NCI-H1930 (cell line): ENCODE measurements at places on chromosomes 1 and 21.

DNA sequence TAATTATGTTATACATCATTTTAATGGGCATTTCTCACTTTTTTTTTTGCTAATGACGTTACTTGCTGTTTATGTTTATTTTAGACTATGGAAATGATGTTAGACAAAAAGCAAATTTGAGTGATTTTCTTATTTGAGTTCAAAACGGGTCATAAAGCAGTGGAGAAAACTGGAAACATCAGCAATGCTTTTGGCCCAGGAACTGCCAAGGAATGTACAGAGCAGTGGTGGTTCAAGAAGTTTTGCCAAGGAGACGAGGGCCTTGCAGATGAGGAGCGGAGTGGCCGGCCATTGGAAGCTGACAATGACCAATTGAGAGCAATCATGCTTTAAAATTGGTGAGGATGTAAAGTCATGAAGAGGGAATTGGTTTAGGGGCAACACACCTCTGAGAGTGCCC, 32.1 kb upstream of the KCNE2 start:
- no peak for DNase-seq

GRCh38 chr1:195618287-195618686, 990.0 kb downstream of the KCNT2 start:
- no peak for DNase-seq

DNA sequence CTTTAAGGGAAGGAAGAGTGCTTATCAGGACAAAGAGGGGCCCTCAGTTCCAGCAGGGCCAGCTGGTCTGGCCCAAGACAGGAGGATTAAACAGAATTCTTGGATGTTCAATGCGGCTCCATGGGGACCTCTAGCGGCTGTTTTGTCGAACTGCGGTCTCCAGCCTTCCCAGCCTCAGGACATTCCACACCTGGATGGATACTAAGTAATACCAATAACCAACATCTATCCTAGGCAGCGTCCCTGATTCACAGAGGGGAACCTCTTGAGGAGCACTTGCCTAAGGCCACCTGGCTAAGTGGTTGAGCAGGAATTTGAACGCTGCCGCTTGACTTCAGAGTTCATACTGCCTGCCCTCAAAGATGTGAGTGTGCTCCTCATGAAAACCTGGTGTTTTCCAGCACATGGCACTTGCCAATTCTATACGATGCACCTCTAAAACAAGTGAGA, 15.5 kb upstream of the CD247 start:
- DNase-seq, result no peak

DNA sequence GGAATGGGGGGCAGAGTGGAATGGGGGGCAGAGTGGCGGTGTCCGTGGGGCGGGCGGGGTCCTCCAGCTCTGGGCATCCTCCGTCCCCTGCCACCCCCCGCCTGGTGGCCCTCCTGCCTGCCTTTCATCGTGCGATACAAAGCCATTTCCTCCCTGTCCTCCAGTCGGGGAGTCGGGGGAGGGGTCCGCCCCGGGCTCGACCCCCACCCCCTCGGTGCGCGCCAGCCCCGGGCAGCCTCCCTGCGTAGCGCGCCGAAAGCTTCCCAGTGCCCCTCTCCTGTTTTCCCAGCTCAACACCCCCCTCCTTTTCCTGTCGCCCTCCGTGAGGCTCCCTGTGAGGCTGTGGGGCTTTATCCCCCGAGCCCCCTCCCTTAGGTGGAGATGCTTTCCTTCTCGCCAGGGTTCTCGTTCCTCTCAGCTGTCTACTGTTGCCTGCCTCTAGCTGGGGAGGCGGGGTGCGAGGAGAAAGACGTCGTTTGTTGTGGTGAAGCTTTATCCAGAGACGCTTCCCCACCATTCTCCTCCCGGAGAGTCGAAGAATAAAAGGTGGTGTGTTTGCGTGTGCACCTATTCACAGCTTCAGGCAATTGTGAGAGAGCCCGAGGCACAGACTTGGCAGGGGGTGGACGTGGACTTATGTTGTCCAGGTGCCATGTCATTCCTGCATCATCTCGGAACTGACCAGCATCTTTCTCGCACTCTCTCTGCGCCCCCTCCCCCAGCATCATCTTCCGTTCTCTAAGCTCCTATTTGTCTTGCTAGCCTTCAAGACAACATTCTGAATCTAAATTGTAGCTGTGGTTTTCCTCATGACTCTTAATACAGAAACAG, 848 bp downstream of the DNM3 start:
- DNase-seq, result peak; percentile 14

DNA sequence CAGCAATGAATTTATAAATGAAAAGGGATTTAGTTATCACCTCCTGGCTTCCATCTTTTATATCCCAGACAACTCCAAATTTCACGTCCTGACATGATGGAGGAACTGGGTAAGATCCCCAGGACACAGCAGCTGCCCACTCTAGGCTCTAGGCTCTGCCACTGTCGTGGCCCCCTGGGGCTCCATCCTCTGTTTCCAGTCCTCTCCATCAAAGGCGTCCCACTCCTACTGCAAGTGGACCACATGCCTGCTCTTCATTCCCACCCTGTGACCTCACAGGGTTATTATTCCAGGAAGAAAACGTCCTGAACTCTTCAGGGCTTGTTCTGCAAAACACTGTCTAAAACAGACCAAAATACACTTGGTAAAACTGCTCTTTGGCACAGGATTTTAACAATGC, 11.9 kb downstream of the URB1 start:
- DNase-seq, result no peak

- peak; percentile 1 for DNase-seq
Measured at GRCh38 chr1:209675565-209676154, 448 bp downstream of the G0S2 start.

DNA sequence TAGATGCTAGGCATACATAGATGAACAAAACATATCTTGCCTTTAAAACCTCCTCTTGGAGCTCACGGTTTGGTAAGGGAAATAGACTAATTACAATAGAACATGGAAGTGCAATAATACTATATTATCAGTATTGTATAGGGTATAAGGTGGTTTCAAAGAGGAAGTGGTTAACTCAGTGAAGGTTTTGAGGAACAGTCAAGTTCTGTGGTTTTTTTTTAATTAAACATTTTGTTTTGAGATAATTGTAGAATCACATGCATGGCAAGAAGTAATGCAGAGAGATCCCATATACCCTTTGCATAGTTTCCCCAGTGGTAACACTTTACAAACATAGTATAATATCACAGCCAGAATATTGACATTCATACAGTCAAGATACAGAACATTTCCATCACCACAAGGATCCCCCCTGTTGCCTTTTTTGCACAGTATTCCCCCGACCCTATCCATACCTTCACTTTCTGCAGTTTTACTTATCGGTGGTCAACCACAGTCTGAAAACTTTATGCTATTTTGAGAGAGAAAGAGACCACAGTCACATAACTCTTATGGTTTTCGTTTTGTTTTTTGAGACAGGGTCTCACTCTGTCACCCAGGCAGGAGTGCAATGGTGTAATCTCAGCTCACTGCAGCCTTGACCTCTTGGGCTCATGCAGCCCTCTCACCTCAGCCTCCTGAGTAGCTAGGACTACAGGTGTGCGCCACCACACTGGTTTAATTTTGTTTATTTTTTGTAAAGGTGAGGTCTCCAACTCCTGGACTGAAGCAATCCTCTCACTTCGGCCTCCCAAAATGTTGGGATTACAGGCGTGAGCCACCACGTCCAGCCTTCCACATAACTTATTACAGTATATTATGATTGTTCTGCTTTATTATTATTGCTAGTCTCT, 60.5 kb upstream of the KIAA1614 start:
- no peak for DNase-seq

DNA sequence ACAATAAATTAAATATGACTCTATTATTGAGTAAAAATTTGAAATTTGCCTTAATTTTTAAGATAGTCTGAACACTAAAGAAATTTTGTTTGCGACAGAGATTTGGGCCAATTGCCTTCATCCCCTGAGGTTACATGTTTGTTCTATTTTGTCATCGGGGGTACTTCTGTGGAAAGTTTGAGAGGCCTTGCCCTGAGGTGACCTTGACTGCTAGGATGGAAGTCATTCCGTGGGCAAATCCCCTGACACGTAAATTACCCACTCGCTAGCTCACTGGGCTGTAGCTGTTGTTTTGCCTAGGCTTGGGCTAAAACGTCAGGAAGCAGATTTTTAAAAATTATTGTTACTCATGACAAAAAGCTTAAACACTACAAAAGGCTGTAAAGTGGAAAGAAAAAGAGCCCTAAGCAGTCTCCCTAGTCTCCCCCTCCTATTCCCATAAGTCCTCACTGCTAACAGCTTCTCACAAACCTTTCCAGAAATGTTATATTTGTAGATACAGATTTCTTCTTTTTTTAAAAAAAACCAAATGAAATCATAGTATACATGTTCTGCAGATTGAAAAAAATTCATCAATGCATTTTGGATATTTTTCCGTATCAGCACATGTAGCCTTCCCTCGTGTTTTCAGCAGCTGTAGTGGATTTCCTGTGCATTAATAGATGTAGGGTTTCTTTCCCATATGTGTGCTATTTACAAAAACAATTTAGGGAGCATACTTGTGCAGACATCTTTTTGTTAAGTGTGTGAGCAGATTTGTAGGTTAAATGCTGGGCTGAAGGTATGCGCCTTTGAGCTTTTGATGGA, 142.7 kb downstream of the MRPS6 start:
- no peak for DNase-seq

DNA sequence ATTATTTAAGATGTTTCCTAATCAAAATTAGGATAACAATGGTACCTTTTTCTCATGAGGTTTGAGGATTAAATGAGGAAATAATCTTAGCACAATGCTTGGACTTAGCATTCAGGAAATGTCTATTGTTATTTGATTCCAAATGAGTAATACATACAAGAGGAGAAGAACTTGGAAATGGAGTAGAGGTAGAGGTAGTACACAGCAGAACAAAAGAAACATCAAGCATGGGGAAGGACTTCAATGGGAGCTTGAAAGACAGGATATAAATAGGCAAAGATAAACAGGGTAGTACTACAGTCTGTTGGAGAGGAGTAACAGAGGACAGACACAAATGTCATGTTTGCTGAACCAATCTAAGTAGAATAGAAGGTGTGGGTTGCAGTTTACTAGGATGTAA, 59.5 kb upstream of the RGS2 start:
- DNase-seq, result peak; percentile 46

GRCh38 chr1:245179706-245180105, 24.9 kb downstream of the KIF26B start:
- no peak for DNase-seq

DNA sequence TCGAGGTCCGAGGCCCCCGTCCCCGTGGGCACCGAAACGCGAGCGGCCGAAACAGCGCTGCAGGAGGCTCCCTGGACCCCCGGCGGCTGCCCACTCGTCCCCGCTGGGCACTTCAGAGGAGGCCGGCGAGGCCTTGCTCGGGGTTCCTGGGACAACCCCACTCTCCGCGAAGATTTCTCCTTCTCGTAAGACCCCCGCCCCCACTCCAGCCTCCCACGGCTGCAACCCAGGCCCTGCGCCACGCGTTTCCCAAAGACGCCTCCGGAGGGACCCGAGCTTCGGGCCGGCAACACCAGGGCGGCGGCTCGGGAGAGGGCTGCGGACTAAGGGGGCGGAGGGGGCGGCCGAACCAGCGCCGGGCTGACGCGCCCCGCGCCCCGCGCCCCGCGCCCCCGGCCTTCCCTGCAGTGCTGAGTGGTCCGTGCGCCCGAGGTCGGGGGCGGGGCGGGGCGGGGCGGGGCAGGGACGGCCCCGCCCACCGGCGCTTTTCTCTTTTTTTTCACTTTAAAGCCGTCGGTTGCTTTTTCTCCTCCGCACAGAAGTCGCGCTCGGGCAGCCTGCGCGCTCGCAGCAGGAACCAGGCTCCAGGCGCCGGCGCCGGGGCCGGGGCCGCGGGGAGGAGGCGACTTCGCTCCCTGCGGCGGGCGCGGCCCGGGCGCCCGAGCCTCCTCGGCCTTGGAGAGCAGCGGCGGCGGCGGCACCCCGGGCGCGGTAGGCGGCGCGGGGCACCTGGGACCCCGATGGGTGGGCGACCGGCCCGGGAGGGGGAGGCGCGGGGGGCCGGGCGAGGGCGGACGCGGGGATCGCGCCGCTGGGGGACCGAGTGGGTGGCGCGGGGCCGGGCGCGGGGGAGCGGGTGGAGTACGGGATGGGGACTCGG, at the start of gene SPSB1:
Gene SPSB1, plus strand, starts transcription at position 534 of the 880 bp plus-strand sequence. CDS start 62,998 bp downstream, outside the sequence.
- DNase-seq, result peak; percentile 16

DNA sequence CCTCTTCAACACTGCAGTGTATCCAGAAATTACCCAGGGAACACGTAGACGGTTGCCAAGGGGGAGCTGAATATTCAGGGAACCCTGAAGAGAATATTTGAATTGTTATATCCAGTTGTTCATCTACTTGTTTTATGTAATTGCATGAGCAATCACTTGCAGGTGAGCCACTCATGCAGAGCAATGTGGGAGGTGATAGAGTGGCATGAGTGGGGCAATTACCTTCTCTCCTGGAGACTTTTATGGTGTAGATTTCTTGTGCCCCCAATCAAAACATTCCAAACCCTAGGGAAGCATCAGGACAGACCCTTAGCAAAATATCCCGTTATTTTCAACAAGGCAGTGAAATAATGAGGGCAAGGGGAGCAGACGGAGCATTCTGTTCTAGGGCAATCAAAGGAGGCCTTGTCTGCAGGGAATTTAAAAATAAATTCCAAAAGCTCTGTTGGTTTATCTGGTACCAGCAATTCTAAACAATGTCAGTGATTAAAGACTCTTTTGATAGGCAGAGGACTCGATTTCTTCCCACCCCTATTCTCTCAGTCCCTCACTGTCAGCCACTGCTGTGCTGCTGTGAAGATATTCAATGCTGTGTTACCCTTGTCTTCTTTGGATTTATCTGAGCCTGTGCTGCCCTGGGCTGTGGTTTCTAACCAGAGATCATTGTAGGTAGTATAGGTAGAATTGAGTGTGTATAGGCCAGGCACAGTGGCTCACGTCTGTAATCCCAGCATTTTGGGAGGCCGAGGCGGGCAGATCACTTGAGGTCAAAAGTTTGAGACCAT, 180.2 kb upstream of the MAP1LC3C start:
- DNase-seq, result no peak

DNA sequence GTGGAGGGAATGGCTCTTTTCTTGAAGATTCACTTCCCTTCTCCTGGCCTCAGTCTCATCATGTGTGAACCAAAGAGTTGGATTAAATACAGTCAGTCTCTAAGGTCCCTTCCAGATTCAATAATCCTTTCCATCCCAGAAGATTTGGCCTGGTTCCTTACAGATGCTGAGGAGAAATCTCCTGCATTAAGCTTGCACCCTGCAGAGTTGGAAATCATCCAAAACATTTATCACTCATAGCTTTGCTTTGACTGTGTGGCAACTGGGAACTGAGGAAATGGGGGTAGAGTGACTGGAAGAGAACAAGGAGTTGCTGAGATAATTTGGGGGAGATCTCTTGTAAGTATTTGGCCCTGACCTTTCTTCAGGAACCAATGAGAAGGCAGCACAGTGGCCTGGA, 220.5 kb upstream of the SGIP1 start:
- DNase-seq, result no peak

- DNase-seq, result no peak
Measured at GRCh38 chr1:10856863-10857598, 60.6 kb upstream of the CASZ1 start.

- no peak for DNase-seq
Measured at GRCh38 chr21:37165586-37165985, 92.5 kb downstream of the TTC3 start.

DNA sequence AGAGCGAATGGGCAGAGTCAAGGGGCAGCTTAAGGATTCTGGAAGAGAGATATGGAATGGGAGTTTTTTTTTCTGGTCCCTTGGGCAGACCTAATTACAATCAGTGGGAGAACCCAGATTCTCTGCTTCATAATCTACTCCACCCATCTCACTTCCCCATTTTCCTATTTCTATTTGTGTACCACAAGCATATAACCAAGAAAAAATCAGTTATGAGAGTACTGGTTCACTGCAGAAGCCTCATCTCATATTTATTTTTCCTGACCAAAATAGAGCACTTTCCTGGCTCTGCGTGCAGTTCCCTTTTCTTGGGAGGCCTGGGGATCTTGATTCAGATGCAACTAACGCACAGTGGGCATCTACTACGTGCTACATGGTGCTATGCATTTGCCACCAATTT, 82.2 kb upstream of the SLFNL1 start:
- DNase-seq, result no peak

GRCh38 chr1:87796471-87796901, 467.8 kb downstream of the LMO4 start:
- no peak for DNase-seq
